ENCODE measurements at places on chromosomes 12 and 14. TPM values are rescaled to one million over a fixed set of nuclear protein-coding genes. Genes with fewer than 3 reads are reported as not detected.

ARMH4 gene
- total RNA-seq, result 3.8 TPM

- no peak for DNase-seq
Observed at GRCh38 chr14:88563845-88564244, 1.0 kb downstream of the ZC3H14 start.

DNA sequence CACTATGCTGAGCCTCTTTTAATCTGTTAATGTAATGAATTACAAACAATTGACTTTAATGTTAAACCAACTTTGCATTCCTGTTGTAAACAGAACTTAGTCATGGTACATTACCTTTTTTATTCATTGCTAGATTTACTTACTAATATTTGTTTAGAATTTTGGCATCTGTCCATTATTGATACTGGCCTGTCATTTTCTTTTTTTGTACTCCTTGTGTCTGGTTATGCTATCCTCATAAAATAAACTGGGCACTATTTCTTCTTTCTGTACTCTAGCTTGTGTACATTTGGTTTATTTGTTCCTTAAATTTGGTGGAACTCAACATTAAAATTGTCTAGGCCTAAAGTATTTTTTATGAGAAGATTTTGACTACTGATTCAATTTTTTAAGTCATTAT lies 32.1 kb downstream of the SPATA7 start:
- no peak for DNase-seq

- no peak for DNase-seq
Observed at GRCh38 chr12:92921877-92922276, 7.2 kb downstream of the EEA1 start.
